ENCODE measurements at places on chromosomes 1 and 21.

DNA sequence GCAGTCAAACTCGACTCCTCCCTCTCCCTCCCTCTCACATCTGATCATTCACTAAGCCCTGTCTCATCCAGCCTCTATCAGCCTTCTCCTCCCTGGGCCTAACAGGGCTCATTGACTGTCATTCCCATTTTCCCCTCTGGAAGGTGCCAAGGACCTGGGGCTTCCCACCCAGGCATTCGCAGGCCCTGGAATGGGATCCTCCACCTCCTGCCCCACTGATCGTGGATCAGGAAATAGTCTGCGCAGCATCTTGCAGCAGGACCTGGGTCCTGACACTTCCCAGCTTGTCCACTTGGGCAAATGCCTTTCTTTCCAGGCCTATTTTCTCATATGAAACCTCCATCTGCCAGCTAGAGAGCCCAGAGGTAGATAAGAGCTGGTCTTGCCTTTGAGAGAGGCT lies 71.2 kb upstream of the ZC3H12A start:
- no peak for DNase-seq

DNA sequence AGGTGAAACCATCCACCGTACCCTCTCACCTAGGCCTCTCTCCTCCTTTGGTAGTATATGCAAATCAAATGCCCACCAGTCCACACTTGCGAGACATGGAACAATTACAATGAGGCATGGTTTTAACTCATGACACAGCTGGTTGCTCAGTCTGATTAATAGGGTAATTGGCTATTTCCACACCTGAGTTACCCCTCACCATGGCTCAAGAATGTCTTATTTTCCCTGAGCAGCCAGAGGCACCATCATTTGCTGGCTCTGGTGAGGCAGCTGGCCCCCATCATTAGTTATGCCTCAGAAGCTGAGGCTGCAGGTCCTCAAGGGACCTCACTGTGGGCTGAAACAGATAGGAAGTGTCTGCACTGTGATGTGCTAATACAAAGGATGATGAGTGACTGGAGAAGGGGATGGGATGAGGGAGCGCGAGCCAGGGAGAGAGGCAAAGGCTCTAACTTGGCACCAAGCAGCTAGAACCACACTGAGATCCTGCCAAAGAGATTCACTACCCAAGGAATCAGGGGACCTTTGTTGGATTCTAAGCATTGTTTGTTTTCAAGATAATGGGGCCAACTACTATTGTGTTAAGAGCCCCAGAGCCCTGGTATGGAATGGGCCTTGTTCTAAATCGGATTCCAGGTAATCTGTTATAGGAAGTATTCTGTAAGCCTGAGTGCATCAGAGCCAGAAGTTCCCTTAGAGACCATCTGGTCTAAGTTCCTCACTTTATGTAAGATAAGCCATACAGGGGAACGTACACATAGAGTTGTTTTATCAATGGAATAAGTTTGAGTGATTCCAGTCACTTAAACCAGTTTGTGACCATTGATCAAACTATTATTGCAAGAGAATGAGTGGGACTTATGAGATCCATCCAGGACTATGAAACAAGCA lies 80.0 kb upstream of the CNTN2 start:
- DNase-seq, result peak; percentile 7

- DNase-seq, result peak; percentile 91
Measured at GRCh38 chr1:111565079-111565478, 54.5 kb upstream of the RAP1A start.

- DNase-seq, result no peak
Measured at GRCh38 chr1:180908074-180908765, 4.5 kb upstream of the KIAA1614 start.

- DNase-seq, result no peak
Measured at GRCh38 chr1:117036018-117036461, 24.1 kb upstream of the TTF2 start.

- DNase-seq, result no peak
Measured at GRCh38 chr1:103187673-103188072, 79.4 kb upstream of the COL11A1 start.

- DNase-seq, result peak; percentile 97
Measured at GRCh38 chr1:14742181-14742980, 143.9 kb downstream of the KAZN start.

DNA sequence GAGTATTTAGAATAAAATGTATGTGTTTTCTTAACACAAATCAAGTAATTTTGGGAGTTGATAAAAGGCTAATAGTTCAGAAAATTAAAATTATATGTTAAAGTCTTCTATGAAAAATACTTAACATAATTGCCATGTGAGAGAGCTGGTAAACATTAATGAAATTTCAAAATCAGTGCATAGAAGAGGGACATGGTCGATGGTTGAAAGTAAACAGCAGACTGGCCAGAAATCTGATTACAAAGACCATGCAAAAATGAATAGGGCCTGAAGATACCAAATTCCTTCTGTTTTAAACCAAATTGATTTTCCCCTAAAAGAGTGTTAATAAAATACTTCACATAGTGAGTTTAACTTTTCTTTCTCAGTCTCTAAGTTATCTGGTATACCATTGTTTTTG lies 128.3 kb downstream of the GABPA start:
- no peak for DNase-seq

DNA sequence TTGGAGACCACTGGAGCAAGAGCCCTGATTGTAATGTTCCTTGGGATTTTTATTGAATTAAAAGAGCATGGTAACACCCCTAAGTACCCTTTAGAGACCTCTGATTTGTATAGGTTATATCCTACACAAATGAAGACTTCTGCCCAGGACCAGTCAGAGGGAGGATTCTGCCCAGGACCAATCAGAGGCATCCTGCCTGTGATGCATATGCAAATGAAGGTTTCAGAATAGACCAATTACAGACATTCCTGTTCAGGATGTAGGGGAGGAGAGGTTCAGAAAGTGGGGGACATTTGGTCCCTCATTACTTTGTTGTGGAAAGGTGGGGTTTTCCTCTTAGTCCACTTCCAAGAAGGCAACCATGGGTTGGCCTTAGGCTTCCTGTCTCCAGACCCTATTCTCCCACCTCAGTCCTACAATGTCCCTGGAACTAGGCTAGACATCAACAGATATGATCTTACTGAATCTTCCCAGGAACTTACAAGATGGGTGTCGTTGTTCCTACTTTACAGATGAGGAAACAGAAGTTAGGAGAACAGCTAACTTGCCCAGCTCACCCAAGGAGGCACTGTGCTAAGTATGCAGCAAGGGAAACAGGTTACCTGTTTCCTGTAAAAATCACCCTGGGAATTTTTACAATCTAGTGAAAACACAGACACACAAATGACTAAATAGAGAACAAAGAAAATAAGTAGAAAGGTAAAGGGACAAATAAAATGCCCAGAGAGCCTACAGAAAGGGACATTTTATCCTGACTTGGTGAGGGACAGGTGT lies 36.8 kb upstream of the SFPQ start:
- DNase-seq, result no peak

DNA sequence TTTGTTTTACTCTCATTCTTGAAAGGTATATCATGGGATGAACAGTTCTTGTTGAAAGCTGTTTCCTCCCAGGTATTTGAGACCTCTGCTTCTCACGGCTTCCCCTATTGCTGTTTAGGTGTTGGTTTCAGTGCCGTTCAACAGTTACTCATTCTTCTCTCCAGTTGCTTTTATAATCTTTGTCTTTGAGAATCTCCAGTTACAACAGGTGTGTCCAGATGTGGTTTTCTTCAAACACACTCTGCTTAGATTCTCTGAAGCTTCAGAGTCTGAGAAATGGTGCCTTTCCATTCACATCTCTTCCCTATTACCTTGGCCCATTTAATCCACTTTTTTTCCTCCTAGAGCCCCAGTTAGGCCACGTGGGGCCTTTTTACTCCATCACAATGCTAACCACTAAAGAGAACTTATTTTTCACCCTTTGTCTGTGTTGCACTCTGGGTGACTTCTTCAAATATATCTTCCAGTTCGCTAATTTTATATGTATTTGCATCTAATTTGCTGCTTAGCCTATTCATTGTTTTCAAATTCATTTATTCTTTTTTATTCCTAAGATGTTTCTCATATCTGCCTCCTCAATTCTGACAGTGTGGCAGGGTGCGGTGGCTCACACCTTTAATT lies 46.7 kb upstream of the SLC19A1 start:
- no peak for DNase-seq

DNA sequence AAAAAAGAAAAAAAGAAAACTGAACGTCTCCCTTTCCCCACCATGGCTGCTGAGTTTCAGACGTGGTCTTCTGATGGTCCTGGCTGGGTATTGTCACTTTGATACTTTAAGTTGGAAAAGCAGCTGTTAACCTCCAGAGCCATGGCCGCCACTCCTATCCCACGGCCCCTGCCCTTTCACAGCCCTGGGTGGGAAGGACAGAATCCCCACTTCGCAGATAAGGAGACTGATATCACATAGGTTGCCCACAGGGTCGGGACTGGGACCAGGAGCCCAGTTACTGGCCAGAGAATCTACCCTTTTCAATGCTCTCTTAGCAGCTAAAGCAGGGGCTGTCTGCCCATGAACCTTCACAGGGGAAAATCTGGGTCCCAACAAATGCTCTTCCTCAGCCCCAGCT lies 16.8 kb downstream of the BMP8A start:
- no peak for DNase-seq

- no peak for DNase-seq
Measured at GRCh38 chr1:87785386-87785785, 456.7 kb downstream of the LMO4 start.

GRCh38 chr1:145891587-145892485 lies 6.2 kb upstream of the ANKRD35 start:
- peak; percentile 98 for DNase-seq
